ENCODE measurements at places on chromosomes 13 and 19. TPM values are rescaled to one million over a fixed set of nuclear protein-coding genes. Genes with fewer than 3 reads are reported as not detected.

- no peak for DNase-seq
- peaks cover 21% of the 10 kb centered on the region for H3K36me3 ChIP-seq
- H3K27me3 ChIP-seq, result no peaks in the 10 kb centered on the region
Measured at GRCh38 chr19:39167461-39168257, 29.1 kb upstream of the NCCRP1 start.

DNA sequence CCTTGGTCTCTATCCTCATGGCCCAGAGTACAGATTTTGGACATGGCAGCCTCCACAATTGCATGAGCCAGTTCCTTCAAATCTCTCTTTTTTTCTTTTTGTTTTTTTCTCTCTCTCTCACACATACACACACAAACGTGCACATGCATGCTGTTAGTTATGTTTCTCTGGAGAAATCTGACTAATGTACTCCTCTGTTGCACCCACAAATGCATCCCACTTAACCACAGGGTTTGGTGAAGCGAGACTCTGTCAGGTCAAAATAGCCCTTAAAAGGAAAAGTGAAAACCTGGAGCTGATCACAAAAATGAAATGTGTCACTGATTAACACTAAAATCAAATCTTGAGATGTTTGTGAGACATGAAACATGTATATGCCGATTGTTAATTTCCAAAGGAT is 374.6 kb upstream of the ARGLU1 start:
- no peak for DNase-seq
- H3K36me3 ChIP-seq, result no peaks in the 10 kb centered on the region
- H3K4me3 ChIP-seq, result no peak overlapping the region
- no peak overlapping the region for H3K27ac ChIP-seq

DNA sequence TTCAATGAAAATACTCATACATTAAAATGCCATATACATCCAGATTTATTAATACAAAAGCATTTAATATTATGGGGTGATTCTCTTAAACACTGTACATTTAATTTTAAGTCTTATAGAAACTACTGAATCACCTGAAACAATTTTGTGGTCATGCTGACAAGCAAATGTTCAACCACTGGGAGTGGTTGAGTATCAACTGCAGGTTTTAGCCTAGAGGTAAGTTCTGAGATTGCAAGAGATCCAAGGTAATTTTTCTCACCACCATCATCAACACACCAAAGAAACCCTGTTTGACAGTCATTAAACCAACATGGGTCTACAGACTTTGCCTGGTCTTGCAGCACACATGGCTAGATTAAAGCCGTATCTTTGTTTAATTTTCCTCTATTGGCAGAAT is 196.3 kb downstream of the LHFPL6 start:
- DNase-seq, result no peak
- H3K4me3 ChIP-seq, result no peak overlapping the region
- H3K27ac ChIP-seq, result no peak overlapping the region
- H3K36me3 ChIP-seq, result no peaks in the 10 kb centered on the region

GRCh38 chr19:30733826-30734550 is 361.8 kb downstream of the ZNF536 start:
- no peaks in the 10 kb centered on the region for H3K4me1 ChIP-seq
- H3K27ac ChIP-seq, result no peak overlapping the region
- H3K27me3 ChIP-seq, result no peaks in the 10 kb centered on the region
- H3K4me3 ChIP-seq, result no peak overlapping the region
- H3K36me3 ChIP-seq, result no peaks in the 10 kb centered on the region

- no peak overlapping the region for H3K27ac ChIP-seq
- no peak overlapping the region for H3K4me3 ChIP-seq
- H3K27me3 ChIP-seq, result no peaks in the 10 kb centered on the region
- no peak for DNase-seq
- no peaks in the 10 kb centered on the region for H3K36me3 ChIP-seq
Measured at GRCh38 chr13:61144834-61145593, 270.6 kb downstream of the PCDH20 start.

SULT2A1 gene
- total RNA-seq, result not detected

- no peaks in the 10 kb centered on the region for H3K36me3 ChIP-seq
- H3K4me1 ChIP-seq, result no peaks in the 10 kb centered on the region
- DNase-seq, result no peak
- no peaks in the 10 kb centered on the region for H3K27me3 ChIP-seq
- no peak overlapping the region for H3K27ac ChIP-seq
Measured at GRCh38 chr13:23871616-23872220, 17.5 kb downstream of the MIPEP start.

DNA sequence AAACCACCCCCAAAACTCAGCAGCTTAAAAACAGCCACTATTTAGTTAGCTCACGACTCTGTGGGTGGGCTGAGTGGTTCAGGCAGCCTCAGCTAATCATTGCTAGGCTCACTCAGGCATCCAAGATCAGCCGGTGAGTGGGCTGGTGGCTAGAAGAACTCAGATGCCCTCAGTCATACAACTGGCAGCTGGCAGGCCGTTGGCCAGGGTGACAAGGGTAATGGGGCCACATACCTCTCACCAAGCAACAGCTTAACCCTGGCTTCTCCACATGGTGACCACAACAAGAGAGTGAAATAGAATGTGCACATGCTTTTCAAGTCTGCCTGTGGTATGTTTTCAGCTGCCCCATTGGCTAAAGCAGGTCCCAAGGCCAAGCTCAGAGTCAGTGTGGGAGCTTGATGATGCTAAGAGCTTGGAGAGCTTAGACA is 435.4 kb upstream of the TSHZ3 start:
- H3K36me3 ChIP-seq, result no peaks in the 10 kb centered on the region
- DNase-seq, result peak; percentile 53
- no peak overlapping the region for H3K4me3 ChIP-seq
- no peak overlapping the region for H3K27ac ChIP-seq

DCUN1D2 gene
- total RNA-seq, result 17.8 TPM

DNA sequence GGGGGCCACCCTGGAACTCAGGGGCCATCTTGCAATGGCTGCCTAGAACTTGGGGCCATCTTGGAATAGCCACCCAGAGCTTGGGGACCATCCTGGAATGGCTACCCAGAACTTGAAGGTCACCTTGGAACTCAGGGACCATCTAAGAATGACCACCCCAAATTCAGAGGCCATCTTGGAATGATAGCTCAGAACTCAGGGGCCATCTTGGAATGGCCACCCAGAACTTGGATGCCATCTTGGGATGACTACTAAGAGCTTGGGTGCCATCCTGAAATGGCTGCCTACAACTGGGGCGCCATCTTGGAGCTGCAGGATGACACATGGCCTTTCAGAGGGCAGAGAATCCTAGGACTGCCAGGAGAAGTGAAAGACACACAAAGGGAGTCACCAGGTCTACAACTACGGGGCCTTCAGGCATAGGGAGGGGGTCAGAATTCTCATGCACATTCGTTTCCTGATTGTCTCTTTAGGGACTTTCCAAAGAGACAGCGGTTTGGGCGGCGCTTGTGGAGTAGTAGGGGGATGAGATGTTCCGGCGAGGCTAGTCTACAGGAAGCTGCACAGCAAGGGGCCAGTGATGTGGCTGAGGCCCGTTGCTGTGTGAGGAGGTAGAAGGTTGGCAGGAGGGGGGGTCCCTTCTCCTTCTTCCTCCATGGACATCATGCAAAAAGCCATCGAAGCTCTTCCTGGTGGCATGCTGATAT is 125.0 kb downstream of the IER2 start:
- DNase-seq, result no peak
- no peaks in the 10 kb centered on the region for H3K27me3 ChIP-seq
- H3K36me3 ChIP-seq, result no peaks in the 10 kb centered on the region

GRCh38 chr13:88257706-88258105 is 586.5 kb downstream of the SLITRK5 start:
- no peaks in the 10 kb centered on the region for H3K27me3 ChIP-seq
- no peaks in the 10 kb centered on the region for H3K36me3 ChIP-seq
- no peak overlapping the region for H3K4me3 ChIP-seq
- no peak for DNase-seq
- H3K4me1 ChIP-seq, result no peaks in the 10 kb centered on the region

DNA sequence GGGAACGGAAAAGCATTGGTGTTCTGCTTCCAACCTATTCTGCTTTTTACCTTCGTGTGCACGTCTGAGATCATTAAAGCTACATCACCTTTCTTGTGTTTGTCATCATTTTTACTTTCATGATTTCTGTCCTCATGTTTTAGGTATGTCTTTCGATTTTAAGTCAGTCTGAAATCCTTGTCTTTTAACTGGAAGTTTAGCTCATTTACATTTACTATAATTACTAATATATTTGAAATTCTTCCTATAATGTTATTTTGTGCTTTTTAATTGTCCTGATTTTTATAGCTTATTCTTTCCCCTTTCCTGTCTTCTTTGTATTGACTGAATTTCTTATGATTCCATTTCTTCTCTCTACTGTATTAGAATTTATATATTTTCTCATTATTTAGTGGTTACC is 19.2 kb upstream of the ASPDH start:
- no peaks in the 10 kb centered on the region for H3K4me1 ChIP-seq
- H3K27me3 ChIP-seq, result peaks cover 2% of the 10 kb centered on the region
- DNase-seq, result no peak
- H3K4me3 ChIP-seq, result no peak overlapping the region

- H3K4me1 ChIP-seq, result no peaks in the 10 kb centered on the region
- H3K4me3 ChIP-seq, result no peak overlapping the region
- H3K27me3 ChIP-seq, result no peaks in the 10 kb centered on the region
- DNase-seq, result no peak
Measured at GRCh38 chr13:77099415-77099814, 72.5 kb upstream of the FBXL3 start.

DNA sequence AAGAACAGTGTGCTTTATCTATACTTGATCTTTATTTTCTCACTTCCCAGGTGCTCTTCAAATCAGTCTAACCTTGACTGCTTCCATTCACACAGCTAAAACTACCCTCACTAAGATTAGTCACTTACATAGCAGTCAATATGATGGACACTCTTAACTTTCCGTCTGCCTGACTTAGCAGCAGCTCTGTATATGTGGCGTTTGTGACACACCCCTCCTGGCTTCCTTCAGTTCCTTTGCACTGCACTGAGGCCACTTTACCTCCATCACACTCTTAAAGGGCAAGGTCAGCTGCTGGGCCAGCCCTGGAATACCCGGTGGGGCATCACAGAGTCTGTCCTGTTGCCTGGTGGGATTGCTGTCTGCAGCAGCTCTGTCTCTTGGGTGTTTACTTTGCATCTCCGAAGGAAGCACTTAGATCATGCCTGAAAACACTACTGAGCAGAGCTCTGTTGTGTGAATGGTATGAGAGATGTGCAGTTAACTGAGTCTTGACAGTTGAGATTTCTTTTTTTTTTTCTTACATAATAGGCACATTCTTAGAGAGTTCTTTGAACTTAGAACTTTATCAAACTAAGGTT is 35.6 kb upstream of the IL17D start:
- no peaks in the 10 kb centered on the region for H3K27me3 ChIP-seq
- no peak for DNase-seq
- no peak overlapping the region for H3K27ac ChIP-seq
- no peaks in the 10 kb centered on the region for H3K4me1 ChIP-seq
- no peaks in the 10 kb centered on the region for H3K36me3 ChIP-seq
- H3K4me3 ChIP-seq, result no peak overlapping the region

DNA sequence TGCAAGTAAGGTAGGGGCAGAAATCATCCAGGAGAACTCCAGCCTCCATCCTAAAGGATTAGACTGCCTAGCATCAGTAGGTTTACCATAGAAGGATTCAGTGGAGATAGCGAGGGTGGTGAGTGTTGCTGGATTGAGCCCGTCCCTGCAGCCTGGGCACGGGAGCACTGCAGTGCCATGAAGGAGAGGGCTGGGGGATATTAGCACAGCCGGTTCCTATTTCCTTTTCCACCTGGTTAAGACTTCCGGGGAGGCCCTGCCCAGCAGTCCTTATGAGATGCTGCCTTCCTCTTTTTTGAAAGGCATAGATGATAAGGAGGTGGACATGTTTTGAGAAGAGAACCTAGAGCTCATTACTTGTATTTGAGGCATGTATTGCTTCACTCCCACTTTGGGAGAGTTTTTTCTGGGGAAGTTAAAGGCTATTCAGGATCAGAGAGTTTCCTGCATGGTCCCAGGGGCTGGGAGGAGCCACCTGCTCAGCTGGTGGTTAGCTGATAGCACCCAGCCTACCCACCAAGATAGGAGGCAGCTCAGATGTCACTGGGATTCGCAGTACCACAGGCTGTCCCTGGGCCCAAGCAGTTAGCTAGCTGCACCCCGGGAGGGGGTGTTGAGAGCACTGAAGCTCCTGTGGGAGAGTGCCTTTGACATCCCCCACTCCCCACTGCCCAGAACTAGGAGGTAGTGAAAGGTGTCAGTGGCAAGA is 17.2 kb downstream of the ACTN4 start:
- no peaks in the 10 kb centered on the region for H3K27me3 ChIP-seq
- peak overlapping the region; percentile 91 for H3K27ac ChIP-seq
- peaks cover 100% of the 10 kb centered on the region for H3K4me1 ChIP-seq
- H3K36me3 ChIP-seq, result peaks cover 72% of the 10 kb centered on the region
- DNase-seq, result no peak

DNA sequence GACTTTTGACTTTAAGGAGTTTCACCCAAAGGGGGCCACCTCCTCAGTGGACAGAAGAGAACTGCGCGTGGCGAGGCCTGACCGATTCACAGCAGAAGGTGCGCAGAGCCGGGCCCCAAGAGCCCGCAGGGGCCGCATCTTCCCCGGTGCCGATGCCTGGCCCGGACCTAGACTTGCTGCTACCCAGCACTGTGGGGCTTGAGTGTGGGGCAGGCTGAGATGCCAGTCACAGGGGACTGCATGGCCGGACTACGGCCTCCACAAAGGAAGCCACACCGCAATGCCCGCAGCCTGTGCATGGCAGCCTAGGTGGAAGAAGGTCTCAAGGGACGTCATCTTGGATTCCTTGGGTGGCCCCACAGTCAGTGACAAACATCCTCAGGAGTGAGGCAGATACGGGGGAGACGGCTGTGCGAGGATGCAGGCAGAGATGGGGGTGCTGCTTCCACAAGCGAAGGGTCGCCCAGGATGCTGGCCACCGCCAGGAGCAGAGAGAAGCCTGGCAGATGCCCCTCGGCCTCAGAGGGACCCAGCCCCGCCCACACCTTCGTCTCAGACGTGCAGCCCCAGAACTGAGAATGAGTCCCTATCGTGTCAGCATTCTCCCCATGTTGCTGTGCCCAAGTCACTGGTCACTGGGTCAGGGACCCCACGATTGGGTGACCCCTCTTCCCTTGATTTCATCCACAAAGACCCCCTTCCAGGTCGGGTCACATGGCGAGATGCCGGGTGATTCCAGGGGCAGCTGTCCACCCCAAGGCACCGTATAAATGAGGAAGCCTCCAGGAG is 16.9 kb downstream of the MOB3A start:
- DNase-seq, result no peak
- peaks cover 80% of the 10 kb centered on the region for H3K36me3 ChIP-seq
- H3K27me3 ChIP-seq, result no peaks in the 10 kb centered on the region
- no peak overlapping the region for H3K27ac ChIP-seq
- no peaks in the 10 kb centered on the region for H3K4me1 ChIP-seq

PIBF1 gene
- total RNA-seq, result 15.3 TPM

All from SJSA1 (cell line).